Activated CD4-positive, alpha-beta T cell treated with anti-CD3 and anti-CD28 coated beads, Interleukin-2, amount 50 U/mL, for 16 hours (primary cell): ENCODE measurements at places on chromosomes 2 and 18.

DNA sequence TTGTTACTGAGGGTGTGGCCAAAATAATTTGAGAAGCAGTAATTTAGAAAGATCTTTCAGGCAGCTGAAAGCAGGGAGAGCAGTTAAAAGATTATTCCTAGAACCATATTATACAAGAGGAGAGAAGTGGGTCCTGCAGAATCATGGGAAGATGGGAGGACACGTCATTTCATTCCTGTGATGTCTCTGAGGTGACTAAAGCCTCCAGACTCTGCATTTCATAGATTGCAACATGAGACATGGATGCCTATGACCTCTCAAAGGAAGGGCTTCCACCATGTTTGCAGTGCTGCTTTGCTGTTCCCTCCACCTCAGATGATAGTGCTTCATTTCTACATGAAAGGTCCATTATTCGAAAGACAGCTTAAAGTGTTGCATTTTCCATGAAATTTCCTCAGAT lies 788.4 kb downstream of the TSN start:
- DNase-seq, result no peak

DNA sequence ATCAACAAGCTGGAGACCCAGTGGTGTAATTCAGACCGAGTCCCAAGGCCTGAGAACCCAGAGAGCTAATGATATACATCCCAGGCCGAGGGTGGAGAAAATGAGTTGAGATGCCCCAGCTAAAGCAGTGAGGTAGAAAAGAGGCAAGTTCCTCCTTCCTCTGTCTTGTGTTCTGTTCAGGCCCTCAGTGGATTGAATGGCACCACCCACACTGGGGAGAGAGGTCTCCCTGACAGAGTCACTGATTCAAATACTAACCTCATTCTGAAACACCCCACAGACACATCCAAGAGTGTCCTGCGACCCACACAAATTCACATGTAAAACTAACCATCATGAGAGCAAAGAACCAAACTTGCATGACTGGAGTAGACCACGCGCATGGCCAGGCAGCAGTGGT lies 215.3 kb downstream of the ANAPC1 start:
- DNase-seq, result no peak

GRCh38 chr2:186570604-186571003 lies 19.3 kb upstream of the ITGAV start:
- DNase-seq, result no peak

GRCh38 chr2:217928324-217929181 lies 74.2 kb downstream of the TNS1 start:
- no peak for DNase-seq

DNA sequence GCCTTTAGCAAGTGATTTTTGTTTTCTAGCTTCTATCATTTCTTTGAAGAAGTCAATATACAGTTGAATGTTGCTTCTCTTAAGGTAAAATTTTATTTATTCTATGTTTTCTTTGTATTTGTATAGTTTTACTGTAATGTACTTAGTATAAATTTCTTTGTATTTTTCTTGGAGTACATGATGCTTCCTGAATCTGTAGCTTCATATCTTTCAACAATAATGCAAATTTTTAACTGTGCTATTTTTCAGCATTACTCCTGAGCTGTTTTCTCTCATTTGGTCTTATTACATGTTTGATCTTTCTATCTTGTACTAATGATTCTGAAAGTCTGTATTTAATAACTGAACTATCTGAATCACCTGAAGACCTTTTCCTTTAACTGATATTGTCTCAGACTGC lies 253.9 kb upstream of the NXPH2 start:
- no peak for DNase-seq

GRCh38 chr2:134771313-134771801 lies 52.6 kb upstream of the TMEM163 start:
- DNase-seq, result no peak

GRCh38 chr2:109523536-109524361 lies 90.0 kb downstream of the SEPTIN10 start:
- DNase-seq, result no peak

DNA sequence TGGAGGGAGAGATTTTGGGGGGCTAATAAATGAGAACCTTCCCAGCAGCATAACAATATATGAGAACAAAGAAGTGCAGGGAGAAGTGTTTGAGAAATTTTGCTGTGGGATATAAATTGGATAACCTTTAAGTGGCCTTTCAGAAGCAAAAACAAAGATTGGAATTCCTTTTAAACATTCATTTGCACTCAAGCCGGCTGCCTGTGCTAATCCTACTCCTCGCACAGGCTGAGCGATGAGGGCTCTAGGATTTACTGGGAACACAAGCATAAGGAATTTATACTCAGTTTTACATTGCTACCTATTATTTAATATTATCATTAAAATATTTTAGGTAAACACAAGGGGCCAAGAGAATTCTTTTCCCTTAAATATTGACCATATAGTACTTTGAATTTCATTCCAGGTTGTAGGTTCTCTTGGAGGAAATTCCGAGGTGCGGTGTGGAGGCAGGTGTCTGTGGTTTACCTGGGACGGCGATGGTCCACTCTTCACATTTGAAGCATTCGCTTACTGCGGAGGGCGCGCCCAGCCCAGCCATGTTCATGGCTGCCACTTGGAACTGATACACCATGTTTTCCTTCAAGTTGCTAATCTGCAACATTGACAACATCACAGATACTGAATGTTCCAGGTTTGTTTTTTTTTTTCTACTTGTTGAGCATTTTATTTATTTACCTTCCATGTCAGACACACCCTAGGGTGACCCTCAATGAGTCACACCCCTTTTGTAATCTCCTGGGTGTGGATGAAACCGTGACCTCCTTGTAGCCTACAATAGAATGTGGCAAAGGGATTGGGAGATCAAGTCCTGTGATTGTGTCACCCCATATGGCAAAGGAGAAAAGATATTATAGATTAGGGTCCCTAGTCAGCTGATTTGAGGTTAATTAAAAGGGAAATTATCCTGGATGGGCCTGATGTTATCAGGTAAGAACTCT lies 100.1 kb downstream of the MYOM1 start:
- no peak for DNase-seq

GRCh38 chr2:143730155-143730952 lies 601.1 kb downstream of the ARHGAP15 start:
- peak; percentile 81 for DNase-seq

DNA sequence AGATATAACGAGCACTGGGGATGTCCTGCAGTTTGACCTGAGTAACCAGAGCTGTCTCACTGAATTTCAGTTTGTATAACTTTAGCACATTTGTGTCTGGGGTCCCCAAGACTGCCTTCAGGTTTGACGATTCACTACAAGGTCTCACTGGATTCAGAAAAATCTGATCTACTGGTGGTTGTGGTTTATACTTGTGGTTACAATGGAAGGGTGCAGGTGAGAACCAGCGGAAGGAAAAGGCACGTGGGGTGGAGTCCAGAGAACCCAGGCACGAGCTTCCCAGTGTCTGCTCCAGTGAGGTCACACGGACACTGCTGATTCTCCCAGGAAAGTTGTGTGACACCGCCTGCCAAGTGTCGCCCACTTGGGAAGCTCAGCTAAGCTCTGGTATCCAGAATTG lies 126.0 kb downstream of the ZNF236 start:
- peak; percentile 31 for DNase-seq

DNA sequence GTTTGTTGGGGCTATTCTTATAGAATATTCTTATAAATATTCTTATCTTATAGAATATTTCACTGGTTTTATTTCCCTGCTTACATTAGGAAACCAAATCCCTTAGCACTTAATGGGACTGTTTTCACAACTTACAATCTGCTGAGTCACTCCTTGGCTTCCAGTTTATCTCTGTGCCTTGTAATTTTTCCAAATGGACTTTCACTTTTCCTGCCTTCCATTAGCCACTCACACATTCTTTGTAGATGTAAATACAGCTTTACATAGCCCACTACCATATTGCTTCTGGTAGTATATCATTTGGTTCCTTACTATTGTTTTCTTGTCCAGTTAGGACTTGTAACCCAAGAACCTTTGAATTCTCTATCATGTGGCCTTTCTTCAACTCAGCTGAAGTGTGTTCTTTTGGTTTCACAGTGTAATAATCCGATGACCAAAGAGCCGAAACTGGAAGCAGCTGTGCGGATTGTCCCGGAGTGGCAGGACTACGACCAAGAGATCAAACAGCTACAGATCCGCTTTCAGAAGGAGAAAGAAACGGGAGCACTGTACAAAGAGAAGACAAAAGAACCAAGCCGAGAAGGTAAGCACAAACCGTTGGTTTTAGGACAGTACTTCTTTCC lies 96.1 kb downstream of the UGGT1 start:
- DNase-seq, result no peak

DNA sequence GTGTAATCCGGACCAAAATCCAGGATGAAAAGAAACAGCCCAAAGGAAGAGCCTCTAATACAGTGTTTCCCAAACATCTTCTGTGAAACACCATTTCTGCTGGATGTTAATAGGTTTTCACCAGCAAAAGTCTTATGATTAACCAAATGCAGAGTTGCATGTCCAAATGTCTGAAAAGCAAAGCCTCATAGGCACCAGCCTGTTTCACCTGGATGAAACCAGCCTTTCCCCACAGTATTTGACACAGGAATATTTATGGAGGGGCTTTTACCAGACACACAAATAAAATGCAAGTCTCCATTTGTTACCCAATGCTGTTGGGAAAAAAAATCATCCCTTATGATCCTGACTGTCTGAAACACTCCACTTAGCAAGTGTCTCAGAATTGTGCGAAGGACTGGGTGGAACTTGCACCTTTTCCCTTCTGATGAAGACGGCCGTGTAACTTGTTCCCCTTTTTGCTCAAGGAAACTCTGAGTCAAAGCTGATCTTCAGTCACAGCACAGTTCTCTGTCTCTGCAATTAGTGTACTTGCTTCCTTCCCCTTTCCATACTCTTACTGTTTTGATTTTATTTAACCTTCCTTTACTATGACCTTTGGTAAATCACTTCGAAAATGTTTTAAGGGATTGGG lies 70.3 kb upstream of the IL1R2 start:
- no peak for DNase-seq

DNA sequence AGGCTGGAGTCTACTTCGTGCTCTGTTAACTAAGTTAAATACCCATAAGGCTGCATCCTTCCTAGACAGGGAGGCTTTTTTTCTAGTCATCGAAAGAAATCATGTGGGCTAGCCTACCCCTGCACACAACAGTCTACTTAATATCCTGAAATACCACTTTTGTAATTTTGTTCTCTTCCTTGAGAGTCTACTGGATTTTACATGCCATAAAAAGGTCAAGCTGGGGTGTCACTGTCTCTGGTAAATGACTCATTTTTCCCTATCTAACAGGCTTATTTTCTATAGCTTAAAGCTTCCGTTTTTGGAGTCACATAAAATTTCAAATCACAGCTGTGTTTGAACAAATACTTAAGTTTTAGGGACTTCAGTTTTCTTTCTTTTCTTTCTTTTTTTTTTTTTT lies 10.7 kb upstream of the STAM2 start:
- DNase-seq, result no peak

DNA sequence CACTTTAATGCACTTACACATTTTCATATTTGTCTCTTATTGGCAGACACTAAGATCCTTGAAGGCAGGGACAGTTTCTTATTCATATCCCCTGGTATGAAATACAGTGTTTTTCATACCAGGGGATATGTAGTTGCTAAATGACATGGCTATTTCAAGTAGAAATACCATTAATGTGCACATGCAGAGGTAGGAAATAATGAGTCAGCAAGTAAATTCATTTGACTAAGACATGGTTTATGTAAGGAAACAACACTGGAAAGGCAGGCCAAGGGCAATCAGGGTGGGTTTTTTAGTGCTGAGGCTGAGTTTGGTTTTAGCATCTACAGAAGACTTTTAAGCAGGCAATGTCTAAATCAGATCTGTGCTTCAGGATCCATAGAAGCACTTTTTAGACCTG lies 155.9 kb downstream of the WDPCP start:
- peak; percentile 3 for DNase-seq

GRCh38 chr2:210167227-210167626 lies 4.0 kb downstream of the KANSL1L start:
- no peak for DNase-seq

DNA sequence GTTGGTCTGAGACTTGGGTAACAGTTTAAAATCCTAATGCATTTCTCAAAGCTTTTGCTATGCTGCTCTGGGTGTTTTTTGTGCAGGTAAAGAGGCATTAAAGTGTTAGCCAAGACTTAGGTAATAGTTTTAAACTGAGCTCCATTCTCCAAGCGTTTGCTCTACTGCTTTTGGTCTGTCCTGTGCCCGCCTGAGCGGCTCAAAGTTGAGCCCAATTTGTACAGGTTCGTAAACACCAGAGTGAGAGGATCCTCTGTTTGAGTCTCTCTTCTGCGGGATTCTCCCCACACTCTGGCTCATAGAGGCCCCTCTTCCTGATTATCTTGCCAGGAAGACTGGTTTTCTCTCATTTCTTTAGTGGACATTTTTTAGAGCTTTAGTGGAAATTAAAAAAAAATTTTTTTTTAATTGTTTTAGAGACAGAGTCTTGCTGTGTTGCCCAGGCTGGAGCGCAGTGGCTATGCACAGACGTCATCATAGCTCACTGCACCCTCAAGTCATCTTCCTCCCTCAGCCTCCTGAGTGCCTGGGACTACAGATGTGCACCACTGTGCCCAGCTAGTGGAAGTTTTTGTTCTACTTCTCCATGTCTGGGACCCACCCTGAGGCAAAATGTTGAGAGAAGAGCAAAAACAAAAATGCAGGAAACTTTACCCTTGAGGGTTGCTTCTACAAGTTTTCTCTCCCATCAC lies 16.6 kb downstream of the CCDC138 start:
- no peak for DNase-seq

- no peak for DNase-seq
These were observed 44.5 kb downstream of the MAPRE2 start for GRCh38 chr18:35085450-35086380.

DNA sequence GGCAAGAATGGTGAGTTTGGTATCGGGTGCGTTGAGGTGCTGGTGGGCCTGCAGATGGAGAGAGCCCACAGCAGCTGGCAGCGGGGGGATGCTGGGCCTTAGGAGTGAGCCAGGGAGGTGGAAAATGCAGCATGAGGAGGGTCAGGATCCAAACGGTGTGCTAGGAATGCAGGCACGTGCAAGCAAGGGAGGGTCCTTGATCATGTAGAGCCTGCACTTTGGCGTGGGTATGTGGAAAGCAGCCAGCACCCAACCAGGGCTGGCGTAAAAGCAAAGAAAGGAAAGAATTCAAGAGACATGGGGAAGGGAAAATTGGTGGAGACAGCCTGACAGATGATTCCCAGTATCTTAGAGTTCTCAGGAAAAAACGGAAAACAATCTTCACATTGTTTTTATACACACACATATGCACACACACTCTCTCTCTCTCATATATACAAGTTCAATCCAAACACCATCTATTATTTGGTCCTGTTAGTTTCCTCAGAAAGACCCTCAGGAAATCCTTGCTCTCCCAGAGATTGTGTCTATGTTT lies 46.3 kb downstream of the LTBP1 start:
- DNase-seq, result no peak
